Right renal cortex interstitium (tissue), 3 donors: ENCODE measurements at places on chromosomes 16 and 17. TPM values are rescaled to one million over a fixed set of nuclear protein-coding genes. Genes with fewer than 3 reads are reported as not detected.

GRCh38 chr17:6599364-6599763, 41.1 kb downstream of the KIAA0753 start:
- DNase-seq, result no peak

BRICD5 gene
- polyA plus RNA-seq, result 3.0 TPM

DNA sequence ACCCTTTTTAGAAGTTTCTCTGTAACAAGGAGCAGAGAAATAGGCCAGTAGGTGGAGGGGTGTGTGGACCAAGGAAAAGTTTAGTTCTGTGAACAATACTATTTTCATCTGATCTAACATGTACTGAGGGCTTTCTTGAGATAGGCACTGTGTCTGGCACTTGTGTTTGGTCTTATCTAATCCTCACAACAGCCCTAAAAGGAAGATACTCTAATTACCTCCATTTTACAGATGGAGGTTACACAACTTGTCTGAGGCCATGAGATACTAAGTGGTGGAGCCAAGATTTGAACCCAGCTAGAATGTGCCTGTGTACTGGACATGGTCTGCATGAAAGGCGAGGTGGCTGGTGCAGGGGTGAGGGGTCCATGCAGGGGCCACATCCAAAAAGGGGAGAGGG, 4.5 kb downstream of the TNFSF12 start:
- no peak for DNase-seq

DNA sequence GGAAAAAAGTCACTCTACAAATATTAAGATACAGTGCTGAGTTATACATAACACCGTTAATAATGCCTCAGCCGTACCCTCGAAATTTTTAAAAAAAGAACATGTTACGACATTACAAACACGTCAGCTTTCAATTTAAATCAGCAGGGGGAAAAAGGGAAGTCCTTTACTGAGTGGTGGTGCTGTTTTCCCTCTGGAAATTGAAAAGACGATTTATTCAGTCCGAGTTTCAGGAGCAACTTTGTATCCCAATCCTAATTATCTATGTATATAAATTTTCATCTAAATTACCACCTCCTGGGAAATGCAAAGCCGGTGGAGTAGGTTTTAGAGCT, 1.3 kb downstream of the NETO2 start:
- peak; percentile 12 for DNase-seq

RPUSD1 gene
- polyA plus RNA-seq, result 11.0 TPM

DNA sequence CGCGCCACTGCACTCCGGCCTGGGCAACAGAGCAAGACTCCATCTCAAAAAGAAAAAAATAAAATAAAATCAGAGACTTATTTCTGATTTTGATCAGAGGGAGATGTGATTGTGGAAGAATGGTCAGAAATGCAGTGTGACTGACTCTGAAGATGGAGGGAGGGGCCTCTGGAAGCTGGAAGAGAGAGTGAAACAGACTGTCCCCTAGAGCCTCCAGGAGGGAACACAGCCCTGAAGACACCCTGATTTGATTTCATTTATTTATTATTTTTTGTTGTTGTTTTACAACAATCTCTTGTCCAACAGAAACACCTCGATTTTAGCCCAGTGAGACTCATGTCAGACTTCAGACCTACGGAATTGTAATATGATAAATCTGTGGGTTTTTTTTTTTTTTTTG, 26.1 kb downstream of the BCL7C start:
- no peak for DNase-seq

DNA sequence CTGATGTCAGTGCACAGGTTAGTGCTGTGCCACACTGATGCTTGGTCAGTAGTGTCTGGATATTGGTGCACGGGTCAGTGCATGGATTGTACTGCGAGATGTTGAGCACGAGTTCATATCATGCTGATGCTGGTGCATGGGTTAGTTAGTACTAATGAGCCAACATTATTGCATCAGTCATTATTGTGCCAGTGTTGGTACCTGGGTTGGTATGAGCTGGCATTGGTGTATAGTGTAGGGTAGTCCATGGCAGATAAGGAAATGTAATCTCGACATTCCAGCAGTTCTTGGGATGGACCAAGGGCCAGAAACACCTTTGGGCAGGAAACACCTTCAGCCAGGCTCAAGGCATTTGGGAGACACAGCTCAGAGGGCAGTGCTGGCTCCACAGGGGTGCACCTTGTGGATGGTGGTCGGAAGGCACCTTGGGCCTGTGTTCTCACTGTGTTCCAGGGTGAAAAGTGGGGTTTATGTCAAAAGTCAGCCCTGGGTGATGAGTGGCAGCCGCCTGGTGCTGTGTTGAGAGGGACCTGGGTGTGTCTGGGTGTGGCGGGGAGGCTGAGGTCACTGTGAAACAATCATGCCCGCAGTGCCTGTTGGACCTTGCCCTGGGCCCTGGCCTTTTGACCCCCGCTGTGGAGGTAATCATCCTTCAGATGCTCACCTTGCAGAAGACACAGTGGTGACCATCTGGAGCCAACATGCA, 100.7 kb upstream of the ZNF469 start:
- no peak for DNase-seq

- DNase-seq, result peak; percentile 69
Observed at GRCh38 chr16:66947302-66948065, 12.2 kb downstream of the CES2 start.

DNA sequence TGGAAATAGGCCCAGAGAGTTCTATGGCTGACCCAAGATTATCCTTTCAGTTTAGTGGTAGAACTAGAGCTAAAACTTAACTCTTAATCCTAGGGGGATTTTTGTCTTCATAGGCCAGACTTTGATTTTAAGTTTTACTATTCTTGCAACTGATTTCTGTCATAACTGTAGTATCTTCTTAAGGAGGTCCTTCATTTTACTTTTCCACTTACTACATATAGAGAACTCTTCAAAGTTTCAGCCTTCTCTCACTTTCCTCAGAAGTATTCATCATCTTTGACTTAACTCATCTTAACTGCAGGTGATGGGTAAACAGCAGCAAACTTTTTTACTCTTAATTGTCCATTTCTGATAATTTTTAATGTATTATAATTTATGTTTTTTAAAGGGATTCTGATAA, 23.4 kb downstream of the RBBP6 start:
- DNase-seq, result no peak

MSLN gene
- 13.8 TPM for polyA plus RNA-seq

DNA sequence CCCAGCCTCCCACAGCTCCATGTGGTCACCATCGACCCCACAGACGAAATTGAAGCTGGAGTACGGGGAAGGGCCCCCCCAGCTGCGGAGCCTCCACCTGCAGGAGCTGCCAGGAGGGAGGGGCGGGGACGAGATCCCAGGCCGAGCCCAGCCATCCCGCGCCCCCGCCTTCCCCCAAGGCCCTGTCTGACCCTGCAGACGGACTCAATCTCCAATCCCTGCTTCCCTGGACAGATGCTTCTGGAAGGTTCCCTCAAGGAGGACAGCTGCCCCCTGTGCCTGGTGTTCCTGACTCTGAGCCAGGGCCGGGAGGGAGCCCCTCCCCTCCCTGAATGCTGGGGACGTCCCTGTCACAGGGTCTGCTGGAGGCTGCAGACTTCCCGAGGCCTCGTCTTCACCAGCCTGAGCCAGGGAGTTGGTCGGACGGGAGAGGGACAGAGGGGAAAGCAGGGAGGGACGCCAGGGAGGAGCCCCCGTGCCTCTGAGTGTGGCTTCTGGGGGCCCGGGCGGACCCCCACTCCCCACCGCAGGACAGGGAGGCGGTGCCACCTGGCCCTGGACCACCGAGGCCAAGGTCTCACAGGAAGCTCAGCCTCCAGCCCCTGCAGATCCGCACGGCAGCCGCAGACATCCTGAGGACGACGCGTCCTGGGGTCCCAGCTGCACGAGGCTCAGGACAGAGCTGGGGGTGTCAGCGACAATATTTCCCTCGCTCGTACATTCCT, 21.3 kb upstream of the C1QTNF8 start:
- DNase-seq, result no peak

GRCh38 chr17:8503807-8504206, 68.1 kb downstream of the NDEL1 start:
- DNase-seq, result no peak

- DNase-seq, result no peak
Observed at GRCh38 chr17:14355556-14355955, 54.7 kb downstream of the HS3ST3B1 start.

SLC35G3 gene
- not detected for polyA plus RNA-seq

GRCh38 chr17:79420318-79421243, 190.3 kb downstream of the RBFOX3 start:
- DNase-seq, result no peak

CCL5 gene
- 2.3 TPM for polyA plus RNA-seq

- DNase-seq, result no peak
Observed at GRCh38 chr17:39461926-39462569, 762 bp downstream of the CDK12 start.

CSHL1 gene
- polyA plus RNA-seq, result not detected

HEATR9 gene
- polyA plus RNA-seq, result not detected

CACNG4 gene
- polyA plus RNA-seq, result 3.8 TPM

DNA sequence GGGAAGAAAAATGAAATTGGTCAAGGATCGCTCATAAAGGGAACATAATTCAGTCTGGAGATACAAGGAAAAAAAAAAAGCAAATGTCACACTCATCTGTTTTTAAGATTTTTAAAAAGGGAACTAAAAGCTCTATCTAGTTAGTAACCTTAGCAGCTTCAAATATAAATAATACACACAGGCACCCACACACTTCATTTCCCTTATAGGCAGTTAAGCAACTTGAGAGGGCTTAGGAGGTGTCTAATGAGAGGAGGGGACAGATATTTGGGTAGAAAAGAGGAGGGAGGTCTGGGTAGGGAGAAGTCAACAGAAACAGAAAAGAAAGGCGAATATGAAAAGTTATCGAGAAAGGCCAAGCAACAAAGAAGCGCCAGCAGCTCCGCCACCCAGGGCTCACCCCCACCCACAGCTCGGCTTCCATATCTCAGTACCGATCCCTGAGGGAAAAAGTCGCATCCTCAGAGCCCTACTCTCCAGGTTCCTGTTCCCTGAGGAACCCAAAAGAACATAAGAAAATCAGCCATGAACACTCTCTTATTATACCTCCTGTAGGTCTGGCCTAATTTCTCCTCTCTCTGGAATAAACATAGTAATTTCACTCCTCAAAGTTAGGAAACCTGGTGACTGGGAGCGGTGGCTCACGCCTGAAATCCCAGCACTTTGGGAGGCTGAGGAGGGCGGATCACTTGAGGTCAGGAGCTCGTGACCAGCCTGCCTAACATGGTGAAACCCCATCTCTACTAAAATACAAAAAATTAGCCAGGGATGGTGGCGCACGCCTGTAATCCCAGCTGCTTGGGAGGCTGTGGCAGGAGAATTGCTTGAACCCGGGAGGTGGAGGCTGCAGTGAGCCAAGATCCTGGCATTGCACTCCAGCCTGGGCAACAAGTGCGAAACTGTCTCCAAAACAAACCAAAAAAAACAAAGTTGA, 69.6 kb upstream of the RCVRN start:
- DNase-seq, result no peak

CALB2 gene
- 1.3 TPM for polyA plus RNA-seq

GGT6 gene
- 7.1 TPM for polyA plus RNA-seq

- DNase-seq, result no peak
Observed at GRCh38 chr17:80969674-80970043, 22.0 kb upstream of the CHMP6 start.

DNA sequence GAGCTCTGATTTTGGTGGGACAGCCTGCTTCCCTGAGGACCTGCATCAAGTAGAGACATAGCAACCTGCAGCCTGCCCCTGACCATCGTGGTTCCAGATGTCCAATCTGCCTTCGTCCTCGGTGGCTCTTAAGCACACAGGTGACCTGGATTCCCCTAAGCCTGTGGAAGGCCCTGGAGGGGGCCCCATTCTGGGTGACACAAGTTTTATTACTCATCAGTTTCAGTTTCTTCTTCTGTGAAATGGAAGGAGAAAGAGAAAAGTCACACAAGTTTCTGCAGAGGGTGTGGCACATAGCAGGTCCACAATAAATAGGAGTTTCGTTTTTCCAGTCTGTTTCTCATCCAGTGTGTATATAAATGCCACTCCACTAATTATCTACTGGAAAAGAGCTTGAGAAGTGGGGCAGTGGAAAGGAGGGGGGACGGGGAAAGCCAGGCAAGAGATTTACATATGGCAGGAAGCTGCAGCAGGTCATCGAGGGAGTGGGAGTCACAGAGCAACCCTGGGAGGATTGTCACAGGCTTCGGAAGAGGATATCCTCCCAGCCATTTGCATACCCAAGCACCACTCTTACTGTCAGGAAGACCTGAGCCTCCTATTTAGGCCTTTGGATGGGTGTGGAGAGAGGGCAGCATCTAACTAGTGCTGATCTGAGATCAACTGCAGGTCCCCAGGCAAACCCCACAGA, 10.0 kb upstream of the NOS2 start:
- DNase-seq, result no peak

DNA sequence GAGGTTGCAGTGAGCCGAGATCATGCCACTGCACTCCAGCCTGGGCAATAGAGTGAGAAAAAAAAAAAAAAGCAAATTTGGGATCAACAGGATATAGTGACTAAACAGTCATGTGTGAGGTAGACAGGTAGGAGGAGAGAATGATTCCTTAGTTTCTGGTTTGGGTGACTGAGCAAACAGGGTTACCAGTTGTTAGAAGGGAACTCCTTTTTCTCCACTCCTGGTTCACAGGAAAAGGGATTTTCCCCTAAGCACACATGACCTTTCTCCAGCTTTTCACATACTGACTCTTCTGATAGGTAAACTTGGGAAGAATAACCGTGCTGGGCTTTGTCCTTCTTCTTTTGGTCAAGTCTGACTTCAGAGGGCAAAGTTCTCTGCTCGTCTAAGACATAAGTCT, 17.3 kb upstream of the WSCD1 start:
- DNase-seq, result no peak

- DNase-seq, result no peak
Observed at GRCh38 chr16:24015923-24016322, 180.1 kb downstream of the PRKCB start.

HSD11B2 gene
- 54.9 TPM for polyA plus RNA-seq

DNA sequence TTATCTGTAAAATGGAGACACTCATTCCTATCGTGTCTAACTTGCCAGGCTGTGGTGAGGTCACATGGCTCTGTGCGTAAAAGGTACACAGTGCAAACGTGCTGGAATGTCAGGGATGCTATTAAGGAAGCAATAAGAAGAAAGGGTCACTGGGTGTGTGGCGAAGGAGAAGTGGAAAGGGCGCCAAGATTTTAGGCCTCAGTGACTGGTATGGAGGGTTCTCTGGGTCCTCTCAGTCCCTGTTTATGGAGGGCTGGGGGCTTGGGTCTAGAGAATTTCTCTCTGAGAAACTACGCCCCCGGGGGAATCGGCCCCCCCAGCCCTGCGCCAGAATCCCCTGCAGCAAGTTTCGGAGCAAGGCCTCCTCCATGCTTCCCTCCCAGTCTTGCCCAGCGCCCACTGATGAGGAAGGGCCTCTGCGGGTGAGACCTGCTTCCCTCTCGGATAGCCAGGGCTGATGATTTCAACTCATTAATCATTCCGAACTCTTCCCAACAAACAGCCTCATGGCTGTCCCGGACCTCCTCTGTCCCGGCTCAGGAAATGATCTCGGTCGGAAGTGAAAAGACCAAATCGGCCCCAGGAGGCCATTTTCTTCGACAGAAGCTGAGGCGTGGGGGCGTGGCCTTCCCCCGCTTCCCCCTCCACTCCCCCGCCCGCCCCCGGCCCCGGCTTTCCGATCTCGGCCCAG, 1.2 kb upstream of the HEXIM1 start:
- no peak for DNase-seq
